ENCODE measurements at places on chromosomes 11 and 22. TPM values are rescaled to one million over a fixed set of nuclear protein-coding genes. Genes with fewer than 3 reads are reported as not detected.

GRCh38 chr22:25542720-25543402, 21.6 kb upstream of the GRK3 start:
- DNase-seq: no peak

MAPK12 gene
- polyA plus RNA-seq: 29.1 TPM

DNA sequence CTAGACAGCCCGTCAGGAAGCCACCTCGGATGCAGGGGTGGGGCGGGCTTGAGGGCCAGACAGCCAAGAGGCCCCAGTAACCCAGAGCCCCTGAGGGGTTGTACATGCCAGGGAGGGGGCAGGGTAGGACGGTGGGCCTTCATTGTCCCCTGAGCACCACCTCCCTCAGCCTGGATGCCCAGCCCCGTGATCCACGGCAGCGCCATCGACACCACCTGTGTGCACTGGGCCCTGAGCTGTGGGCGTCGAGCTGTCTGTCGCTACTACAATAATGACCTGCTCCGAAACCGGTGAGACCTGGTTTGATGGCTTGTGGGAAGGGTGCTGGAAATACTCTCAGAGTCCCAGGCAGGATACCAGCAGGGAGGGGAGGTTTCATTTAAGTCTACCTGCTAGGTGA, 37.4 kb upstream of the TPBGL start:
- DNase-seq: no peak

DNA sequence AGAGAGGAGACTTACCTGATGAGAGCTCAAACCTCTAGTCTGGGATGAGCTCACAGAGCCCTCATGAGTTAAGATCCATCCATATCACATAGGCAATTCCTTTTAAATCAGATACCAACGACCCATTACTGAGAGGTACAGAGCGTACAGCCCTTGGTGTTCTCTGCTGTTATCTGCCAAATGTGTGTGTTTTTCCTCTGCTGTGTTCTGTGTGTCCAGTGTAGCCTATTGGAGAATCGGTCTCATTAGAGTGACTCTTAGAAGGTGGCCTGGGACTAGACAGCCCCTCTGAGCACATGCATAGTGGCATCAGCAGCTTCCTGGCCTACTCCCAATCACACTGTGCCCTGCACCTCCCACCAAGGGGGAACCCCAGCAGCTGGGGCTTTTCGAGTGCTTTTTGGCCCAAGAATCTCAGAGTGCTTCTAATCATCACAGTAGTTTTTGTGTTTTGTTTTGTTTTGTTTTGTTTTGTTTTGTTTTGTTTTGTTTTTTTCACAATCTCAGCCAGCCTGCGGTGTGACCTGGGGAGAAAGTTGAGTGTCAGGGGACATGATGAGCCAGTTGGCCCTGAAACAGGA, 25.4 kb downstream of the TP53AIP1 start:
- no peak for DNase-seq

- DNase-seq: no peak
Measured at GRCh38 chr22:23203452-23204124, 23.3 kb downstream of the BCR start.

DNA sequence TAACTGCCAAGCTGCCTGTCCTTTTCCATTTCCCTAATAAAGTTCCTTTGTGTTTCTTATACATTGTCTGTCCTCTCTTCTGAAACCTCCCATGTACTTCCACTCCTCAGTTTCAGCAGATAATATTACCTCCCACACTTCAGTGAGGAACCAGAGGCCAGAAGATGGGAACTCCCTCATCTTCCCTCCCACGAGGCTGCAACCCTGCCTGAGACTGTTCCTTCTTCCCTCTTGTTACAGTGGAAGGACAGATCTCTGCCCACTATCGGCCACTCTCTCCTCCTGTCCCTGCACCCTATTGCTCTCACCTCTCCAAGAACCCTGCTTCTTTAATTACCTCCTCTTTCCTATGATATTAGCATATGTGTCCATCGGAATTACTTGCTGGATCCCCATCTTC, 38.1 kb upstream of the SWAP70 start:
- DNase-seq: no peak

- no peak for DNase-seq
Measured at GRCh38 chr11:111128076-111128870, 117.3 kb upstream of the POU2AF2 start.

DNA sequence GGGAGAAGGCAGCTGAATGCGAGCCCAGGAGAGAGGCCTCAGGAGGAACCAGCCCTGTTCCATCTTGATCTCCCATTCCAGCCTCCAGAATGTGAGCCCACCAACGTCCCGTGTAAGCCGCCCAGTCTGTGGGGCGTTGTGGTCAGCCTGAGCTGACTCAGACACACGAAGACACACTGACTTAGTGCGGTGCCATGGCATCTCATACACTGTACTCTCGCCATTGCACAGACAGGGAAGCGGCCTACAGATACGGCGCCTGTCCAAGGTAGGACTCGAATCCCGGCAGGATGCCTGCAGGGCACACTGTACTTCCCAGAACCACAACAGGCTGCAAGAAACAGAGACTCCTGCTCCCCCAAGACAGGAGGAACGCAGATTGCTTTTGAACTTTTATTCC, 179.6 kb downstream of the CTTN start:
- no peak for DNase-seq

DNA sequence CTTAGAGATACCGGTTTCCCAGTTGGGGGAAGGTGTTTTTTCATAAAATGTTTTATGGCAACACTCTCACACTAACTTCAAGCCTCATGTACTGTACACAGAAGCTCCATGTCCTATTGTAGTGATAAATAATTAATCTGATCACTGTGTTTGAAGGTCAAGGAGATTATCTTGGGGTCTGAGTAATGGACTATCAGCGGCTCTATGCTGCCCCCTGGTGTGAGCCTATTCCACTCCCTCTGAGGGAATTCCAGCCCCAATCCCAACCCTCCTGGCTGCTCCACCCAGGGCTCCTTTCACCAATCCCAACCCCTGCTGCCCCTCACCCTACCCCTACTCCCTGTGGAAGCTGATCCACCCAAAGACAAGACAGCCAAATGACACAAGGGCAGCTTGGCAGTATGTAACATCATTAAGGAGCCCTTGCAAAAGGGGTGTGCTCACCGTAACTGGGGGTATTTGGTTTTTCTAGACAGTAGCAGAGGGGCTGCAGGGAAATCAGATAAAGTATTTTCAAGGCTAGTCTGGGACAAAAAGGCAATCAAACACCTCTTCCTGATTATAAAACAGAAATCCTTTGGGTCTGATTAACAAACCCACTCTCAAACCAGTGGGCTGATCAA, 22.3 kb downstream of the HPS4 start:
- DNase-seq: peak; percentile 44

- DNase-seq: no peak
Measured at GRCh38 chr11:69721106-69721505, 17.3 kb upstream of the FGF19 start.

GRCh38 chr11:26842478-26843282, 120.8 kb upstream of the SLC5A12 start:
- peak; percentile 36 for DNase-seq

CASP5 gene
- polyA plus RNA-seq: not detected

SCN4B gene
- 3.7 TPM for polyA plus RNA-seq

- DNase-seq: no peak
Measured at GRCh38 chr11:3155691-3156258, 9.3 kb downstream of the OSBPL5 start.

CCDC87 gene
- 0.25 TPM for polyA plus RNA-seq

GRCh38 chr11:123069908-123070821, 8.2 kb upstream of the HSPA8 start:
- DNase-seq: no peak

DNA sequence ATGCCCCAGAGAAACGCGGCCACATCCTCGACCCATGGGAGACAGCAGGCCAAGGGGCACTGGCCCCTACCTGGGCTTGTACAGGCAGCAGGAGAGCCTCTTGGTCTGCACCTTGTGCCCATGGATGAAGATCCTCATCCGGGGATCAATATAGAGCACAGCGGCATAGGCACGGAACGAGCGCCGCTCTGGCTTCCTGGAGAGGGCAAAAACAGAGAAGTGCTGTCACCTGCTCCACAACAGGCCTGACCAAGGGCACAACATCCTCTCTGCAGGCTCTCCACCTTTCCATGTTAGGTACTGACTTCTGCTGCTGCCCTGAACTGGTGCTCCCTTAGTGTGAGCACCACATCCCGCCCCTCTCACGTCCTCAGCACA, 27.2 kb downstream of the MORC2 start:
- DNase-seq: no peak

Data from hindlimb muscle (tissue), 1 donor.